ENCODE measurements at places on chromosomes 3 and 15.
A peak's percentile ranks its signal among the peaks of the same experiment; 100 is the strongest.

- DNase-seq, result no peak
Measured at GRCh38 chr3:122555275-122556071, 8.6 kb downstream of the PARP9 start.

DNA sequence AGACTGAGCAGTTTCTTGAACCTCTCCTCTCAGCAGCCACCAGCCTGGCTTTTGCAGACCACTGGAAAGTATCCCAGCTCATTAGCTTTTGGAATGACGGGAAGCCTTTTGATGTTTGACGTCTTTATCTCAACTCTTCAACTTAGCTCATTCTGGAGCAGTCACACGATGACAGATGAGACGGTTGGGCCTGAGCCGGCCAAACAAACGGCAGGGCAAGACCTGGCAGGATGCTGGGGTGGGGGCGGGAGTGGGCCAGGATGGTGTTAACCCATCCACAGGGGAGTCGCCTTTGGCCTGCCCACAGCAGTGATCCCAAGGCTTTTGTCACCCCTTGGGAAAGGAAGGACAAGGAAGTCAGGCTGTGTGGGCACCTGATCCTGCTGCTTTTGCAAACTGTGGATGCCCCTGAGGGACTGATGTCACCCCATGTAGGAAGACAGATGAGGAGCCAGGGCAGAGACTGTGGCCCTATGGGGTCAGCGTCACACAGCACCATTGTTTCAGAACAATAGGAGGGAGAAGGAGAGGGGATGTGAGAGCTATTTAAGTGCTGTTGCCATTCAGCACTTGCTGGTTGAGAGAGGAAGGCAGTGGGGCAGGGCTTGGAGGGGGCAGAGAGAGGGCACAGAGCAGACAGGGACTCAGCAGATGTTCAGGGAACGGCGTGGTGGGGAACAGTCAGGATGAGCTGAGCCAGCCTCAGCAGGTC is 121.9 kb upstream of the CTDSPL start:
- no peak for DNase-seq

DNA sequence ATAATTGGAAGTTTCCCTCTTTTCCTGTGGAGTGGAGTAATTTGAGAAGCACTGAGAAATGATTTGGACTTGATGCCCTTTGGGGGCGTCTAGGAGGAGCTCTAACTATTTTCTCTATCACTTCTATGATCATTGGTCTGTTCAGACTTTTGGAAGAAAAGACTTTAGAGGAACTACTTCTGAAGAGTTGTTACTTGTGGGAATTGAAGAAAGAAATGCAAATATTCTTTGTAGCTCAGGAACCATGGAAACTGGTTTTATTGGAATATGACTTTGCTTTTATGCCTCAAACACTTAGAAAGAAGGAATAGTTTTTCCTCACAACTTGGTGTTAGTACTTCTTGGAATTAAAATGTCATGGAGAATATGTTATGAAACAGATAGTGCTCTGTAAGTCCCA is 122.0 kb upstream of the ALDH1A3 start:
- no peak for DNase-seq

DNA sequence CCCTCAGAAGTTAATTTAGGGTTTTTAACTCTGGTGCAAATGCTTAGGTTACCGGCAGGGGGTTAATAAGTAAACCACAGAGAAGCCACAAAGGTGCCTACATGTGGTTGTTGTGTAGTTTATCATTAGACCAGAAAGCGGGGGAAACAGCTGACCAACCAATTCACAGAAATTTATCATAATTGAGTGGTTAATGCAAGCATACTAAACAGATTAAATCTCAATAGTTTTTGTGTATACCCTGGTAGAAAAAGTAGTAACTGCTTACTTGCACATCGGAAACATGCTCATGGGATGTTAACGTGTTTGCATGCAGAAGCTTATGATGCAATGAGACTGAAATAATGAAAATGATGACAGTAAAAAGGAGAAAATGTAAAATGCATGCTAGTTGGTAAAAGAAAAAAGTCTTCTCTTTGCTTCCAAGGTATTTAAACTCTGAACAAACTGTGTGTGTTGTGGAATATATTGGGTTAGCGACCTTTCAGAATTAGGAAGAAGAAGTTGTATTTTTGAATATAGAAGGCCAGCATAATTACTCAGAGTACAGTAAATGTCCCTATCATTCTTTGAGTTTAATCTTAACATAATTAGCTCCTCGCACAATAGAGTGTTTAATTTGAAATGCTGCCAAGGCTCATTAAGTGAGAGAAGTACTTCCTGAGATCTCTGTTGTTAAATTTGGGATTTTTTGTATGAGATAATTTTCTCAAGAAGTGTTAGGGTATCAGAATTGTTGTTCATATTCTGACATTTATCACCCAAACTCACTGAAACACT is 316.2 kb downstream of the PTPRG start:
- no peak for DNase-seq

GRCh38 chr3:19866751-19867347 is 67.2 kb downstream of the EFHB start:
- peak; percentile 22 for DNase-seq

GRCh38 chr3:171088496-171088895 is 62.0 kb upstream of the SLC2A2 start:
- no peak for DNase-seq

GRCh38 chr3:135918600-135918999 is 46.9 kb upstream of the PPP2R3A start:
- no peak for DNase-seq

- peak; percentile 96 for DNase-seq
Measured at GRCh38 chr3:144229953-144230352, 258.3 kb downstream of the DIPK2A start.

Measured in NCI-H1694 treated with DMSO at 0.1 percent for 48 hours (cell line).